T-helper 22 cell (primary cell): ENCODE measurements at places on chromosomes 6 and 20.

- no peak for DNase-seq
Measured at GRCh38 chr20:12984069-12984765, 24.6 kb upstream of the SPTLC3 start.

- no peak for DNase-seq
Measured at GRCh38 chr20:62874964-62875344, 13.3 kb upstream of the TCFL5 start.

GRCh38 chr6:3819161-3820110 lies 29.7 kb upstream of the FAM50B start:
- no peak for DNase-seq

GRCh38 chr20:46799781-46800408 lies 90.4 kb downstream of the SLC2A10 start:
- no peak for DNase-seq

DNA sequence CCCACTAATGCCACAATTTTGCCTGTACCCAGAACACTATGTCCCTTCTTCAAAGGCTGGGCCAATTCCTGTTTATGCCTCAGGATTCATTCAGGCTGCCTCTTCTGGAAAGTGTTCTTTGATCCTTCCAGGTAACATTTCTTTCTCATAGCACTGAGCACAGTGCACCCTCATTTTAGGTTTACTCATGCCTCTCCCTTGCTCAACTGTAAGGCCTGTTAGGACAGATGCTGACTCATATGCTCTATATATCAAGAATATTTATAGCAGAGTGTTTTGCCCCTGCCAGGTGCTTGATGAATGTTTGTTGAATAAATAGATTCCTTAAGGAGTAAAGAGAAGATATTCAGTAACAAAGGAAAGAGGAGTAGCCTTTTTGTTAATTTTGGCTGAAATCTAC lies 263.9 kb downstream of the PHF3 start:
- no peak for DNase-seq

DNA sequence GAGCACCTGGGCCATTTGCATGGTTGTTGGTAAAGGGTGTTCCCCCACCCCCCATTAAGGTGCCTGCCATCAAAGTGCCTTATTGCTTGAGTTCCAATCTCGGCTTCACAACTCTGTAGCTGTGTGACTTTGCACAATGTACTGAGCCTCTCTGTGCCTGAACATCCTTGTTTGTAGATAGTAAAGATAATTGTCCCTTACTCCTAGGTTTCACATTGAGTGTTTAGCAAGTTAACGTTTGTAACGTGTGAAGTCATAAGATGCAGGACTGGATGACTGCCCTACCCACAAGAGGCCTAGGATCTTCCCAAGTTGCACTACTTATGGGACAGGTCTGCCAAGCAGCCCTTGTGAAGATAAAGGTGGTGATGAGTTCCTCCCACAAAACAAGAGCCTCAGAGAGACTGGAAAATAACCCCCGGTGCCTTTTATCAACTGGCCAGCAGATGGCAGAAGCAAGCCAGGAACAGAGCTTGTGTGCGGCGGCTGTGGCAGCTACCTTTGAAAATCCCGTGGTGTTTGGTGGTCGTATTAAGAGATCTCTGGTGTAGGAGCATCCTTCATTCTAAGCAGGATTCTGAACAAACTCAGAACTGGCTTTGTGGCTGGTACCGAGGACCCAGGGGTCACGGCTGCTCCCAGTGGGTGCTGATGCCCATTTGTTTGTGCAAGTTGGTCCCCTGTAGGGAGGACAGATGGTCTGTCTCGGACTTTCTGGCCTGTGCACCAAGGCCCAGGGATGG lies 99.1 kb downstream of the CDH26 start:
- DNase-seq = peak; percentile 27

- DNase-seq = no peak
Measured at GRCh38 chr20:60345106-60345505, 386.9 kb downstream of the CDH26 start.

- no peak for DNase-seq
Measured at GRCh38 chr6:39891976-39892375, 42.3 kb downstream of the MOCS1 start.

DNA sequence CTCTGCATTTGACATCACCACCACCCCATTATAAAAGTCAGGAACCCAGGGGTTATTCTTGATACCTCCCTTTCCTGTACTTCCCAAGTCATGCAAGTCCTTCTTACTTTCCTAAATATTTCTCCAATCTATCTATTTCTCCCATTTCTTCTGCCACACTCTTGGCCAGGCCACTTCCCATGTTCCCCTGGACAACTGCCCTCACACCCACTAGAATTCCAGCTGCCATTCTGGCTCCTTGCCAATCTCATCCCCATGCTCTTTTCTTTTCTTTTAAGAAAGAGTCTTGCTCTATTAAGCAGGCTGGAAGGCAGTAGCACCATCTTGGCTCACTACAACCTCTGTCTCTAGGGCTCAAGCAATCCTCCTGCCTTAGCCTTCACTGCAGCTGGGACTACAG lies 15.2 kb downstream of the DEFB132 start:
- DNase-seq = no peak
